ENCODE measurements at places on chromosomes 7 and 10.

DNA sequence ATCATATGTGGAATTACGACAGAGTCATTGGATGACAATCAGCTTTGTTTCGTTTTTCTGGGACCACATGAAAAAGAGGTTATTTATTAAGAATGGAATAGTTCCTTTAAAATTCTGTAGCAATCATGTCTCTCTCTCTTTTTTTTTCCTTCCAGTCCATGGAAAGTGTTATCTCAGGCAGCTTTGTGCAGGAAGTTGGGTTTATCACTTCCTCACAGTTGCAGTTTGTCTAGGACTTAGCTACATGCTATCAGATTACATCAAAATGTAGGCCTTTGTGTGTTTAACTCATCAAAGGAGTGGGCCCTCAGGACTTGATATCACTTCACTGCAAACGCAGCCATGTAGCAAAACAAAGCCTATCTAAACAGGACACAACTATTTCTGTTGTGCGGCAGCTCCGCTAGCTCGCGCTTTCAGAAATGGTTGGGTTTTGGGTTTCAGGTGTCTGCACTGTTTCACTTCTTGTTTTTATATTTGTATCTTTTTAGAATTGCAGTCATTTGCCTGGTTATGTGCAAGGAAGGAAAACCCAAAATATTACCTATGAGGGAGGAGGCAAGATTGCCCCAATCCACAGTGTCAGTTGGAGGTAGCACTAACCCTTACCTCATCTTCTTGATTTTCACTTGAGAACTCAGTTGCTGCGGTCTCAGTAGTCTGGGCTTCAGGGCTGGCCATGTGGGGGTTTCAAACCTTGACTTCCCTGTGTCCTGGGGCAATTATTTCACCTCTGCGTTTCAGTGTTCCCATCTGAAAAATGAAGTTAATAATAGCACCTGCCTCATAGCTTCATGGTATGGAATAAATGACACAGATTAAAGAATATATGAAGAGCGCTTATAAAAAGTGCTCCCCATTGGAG is 66.7 kb downstream of the HHEX start:
- DNase-seq: no peak

- no peak for DNase-seq
Observed at GRCh38 chr10:109765838-109766237, 157.5 kb downstream of the XPNPEP1 start.

- no peak for DNase-seq
Observed at GRCh38 chr10:122033224-122033926, 44.4 kb downstream of the TACC2 start.

DNA sequence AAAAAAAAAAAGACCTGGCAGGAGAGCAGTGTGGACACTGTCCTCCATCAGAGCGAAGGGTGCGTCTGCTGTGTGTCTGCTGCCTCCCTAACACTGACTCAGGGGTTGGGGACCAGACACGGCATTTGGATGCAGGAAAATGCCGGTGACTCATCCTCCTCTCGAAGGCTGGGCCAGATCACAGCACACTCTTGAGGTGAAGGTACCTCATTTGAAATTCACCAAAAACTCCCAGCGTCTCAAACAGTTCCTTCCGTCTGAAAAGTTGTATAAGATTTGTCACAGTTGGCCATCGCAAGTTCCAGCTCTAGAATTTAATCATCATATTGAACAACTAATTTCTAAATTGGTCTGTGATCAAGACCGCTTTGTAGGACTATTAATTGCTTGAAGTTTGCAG is 118.1 kb upstream of the LYZL2 start:
- DNase-seq: peak; percentile 77

DNA sequence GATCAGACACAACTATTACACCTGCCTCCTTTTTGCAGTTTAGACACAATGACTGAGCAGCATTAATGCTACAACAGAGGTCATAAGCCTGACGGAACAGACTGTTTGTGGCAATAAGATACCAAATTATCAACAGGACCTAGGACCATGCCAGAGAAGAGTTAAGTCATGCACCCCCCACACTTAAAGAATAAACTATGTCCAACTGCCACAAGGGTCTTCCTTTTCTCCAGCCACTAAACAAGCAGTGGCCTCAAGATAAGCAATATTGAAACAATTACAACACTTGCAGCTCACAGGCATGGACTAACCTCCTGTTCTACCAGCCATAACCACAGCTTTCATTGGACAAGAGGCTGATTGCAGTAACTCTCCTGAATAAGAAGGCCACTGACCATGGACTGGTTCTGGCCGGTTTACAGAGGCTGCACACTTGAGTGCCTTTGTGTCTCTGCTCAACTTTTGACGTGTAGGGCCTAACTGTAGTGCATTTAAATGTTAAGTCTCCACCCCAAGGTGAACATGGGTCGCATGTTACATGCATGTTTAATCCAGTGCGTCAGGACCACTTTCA is 104.4 kb downstream of the STRA8 start:
- no peak for DNase-seq

- DNase-seq: peak; percentile 15
Observed at GRCh38 chr7:69635555-69636185, 37.4 kb downstream of the AUTS2 start.

- peak; percentile 39 for DNase-seq
Observed at GRCh38 chr10:30581779-30582380, 47.7 kb downstream of the LYZL2 start.

- peak; percentile 88 for DNase-seq
Observed at GRCh38 chr7:33743594-33743993, 161.7 kb upstream of the BMPER start.

DNA sequence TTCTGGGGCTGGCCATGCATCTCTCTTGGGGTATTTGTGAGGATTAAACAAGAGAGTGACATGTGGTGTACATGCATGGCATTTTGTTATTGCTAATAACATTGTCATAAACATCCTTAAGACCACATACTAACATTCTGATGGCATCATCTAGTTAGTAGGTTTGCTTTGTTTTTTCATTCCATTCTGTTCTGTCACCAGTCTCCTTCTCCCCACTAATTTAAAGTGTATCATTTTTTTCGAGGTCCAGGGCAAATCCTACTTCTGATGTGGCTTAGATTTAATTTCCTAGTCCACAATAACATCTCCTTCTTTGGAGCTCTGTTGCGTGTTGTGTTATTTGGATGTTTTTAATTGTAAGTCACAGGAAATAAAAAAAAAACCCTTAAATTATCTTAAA is 248.1 kb downstream of the LRMDA start:
- peak; percentile 17 for DNase-seq

- peak; percentile 3 for DNase-seq
Observed at GRCh38 chr7:17176371-17177032, 122.0 kb upstream of the AHR start.

DNA sequence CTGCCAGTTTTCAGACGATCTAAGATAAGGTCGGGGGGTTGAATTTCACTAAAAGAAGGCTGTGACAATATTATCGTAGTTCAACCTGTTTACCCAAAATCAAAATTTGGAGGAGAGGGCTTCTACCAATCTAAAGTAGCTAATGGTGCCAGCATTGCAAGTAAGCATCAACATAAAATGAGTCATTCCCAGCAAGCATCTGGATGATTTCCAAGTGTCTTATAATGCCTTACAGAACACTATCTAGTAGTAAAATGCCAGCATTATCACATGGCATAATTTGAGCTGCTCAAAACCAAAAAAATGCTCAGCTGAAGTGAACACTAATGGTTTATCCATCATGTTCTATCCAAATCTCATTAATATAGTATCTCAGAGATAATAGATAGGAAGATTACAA is 1193.9 kb downstream of the DNAJB9 start:
- DNase-seq: no peak

DNA sequence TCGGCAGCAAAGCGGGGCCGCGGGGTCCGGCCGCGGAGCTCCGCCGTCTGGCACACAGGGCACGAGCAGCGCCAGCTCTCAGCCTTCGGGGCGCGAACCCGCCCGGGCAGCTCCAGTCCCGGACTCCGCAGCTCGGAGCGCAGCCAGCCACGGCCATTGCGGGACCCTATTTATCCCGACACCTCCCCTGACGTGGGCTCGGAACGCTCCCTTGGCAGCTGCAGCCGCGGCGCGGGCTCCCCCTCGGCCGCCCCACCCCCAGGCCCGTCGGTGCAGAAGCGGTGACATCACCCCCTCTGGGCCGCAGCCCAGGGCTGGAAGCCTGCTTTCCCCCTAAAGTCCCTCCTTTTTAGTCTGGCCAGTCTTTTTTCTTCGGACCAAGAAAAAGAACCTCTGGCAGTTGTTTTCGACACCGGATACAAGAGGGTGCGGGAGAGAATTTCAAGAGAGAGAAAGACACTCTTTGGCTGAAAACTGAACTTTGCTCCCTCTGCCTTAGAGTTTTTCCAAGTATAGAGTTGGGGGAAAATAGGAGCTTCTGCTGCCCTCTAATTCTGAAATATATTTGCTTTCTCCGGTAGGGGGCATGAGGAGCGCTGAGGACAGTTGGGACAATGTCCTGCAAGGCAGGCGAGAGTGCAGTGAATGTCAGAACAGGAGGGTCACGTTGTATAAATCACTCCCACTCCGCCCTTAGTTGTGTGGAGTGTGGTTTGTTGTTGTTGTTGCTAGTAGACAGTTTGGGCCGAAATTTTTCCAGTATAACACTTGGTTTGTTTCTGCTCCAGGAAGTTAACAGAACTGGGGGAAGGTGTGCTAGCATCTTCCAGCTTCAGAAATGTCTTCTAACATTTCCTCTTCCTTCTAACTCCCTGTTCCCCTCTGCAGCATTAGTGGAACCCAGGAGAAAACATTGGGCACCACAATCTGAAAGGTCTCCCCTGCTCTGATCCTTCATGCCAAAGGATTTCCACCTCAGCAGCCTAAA is at the start of gene SFRP4:
TSS of gene SFRP4 (minus strand) at position 145 of the 988 bp plus-strand sequence. CDS start 280 bp downstream, outside the sequence.
- peak; percentile 41 for DNase-seq

GRCh38 chr10:4285121-4285520 is 500.1 kb upstream of the KLF6 start:
- peak; percentile 40 for DNase-seq

DNA sequence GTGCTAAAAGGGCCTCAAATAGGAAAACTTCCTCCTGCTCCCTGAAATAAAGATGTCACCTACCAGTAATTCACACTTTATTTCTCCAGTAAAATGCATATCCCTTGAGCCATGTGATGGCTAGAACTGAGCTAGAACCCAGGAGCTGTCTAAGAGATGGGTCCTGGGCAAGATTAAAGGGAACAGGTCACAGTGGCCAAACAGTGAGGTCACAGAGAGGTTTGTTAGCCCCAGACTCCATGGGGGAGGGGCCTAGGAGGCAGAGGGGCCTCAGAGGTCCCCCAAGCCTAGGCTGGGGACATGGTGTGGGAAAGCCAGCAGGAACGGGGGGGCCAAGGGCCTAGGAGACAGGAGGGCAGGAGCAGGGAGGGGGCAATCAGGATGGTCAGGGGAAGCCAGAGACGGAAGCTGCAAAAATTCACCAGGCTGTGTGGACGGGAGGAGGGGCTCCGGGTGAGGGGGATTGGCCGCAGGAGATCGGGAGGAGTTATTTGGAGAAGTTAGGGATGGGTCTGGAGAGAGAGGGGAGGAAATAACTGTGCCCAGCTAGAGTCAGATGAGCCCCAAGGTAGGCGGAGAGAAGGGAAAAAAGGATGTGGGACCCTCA is 3.3 kb downstream of the FBXO24 start:
- DNase-seq: no peak

DNA sequence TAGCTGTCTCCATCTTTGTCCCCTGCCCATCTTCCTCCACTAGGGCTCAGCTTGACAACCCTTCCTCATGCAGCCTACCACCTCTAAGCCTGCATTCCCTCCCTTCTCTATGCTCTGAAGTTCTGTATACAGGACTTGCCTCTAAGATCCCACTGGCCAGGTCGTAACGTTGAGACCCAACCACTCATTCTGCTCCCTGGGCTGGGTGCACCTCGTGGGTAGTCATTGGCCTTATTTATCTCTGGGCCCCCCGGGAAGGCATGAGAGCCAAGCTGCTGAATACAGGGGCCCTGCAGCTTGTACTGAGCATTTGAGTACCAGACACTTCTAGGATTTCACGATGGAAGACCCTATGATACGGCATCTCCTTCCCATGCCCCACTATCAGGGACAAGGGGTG is 31.2 kb downstream of the MYL10 start:
- no peak for DNase-seq

DNA sequence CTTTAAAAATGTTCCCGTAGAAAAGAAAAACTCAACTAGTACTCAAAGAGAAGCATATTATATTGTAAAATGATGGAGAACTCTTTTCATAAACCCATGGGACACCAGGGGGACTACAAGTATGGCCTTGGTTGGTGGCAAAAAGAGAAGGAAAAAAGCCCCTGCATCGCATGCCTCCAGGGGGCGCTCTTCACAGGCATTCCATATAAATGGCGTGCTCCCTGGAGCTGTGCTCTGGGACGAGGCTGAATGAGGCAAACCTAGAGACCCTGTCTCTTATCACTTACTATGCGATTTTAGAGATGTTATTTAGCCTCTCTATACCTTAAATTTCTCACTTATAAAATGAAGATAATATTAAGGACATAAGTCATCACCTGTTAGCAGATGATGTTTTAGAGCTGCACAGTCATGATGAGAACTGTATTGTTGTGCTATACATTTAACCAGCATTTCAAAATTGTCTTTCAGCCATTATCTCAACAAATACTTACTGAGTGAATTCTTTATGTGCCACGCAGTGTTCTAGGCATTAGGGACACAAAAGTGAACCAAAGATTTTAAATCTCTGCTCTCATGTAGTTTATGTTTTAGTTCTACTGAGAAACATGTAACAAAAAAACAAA is 105.8 kb downstream of the ARHGAP21 start:
- peak; percentile 35 for DNase-seq

GRCh38 chr10:22833781-22834180 is 94.1 kb upstream of the ARMC3 start:
- DNase-seq: no peak

- DNase-seq: no peak
Observed at GRCh38 chr7:6530626-6531491, 20.4 kb downstream of the GRID2IP start.

GRCh38 chr7:152424348-152425108 is 11.3 kb downstream of the KMT2C start:
- DNase-seq: peak; percentile 38

DNA sequence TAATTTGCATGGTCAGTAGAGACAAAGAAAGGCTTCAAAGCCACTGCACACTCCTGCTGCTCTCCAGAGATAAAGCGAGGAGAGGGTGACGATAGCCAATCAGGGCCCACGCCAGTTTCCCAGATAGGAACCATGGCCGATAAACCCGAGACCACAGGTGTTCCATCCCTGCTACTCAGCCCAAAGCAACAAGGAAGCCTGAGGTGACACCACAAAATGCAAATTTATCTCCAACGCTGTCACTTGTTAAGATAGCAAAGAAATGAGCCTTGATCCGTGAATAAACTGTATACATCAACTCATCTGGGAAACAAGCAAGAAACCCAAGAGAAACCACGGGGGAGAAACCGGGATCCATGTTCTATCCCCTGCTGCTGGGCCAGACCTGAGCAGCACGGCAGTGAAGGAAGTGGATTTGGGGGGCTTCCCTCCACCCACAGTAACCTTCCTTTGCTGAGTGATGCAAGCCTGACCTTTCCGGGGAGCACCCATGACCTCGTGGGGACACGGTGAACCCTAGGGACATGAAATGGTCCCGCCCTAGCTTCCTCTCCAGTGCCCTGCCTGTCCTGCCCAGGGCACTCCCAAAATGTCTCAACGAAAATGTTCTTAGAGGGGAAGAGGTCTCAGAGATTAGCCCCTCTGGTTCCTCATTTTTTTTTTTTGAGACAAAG is 164.6 kb downstream of the PTPRN2 start:
- no peak for DNase-seq
